ENCODE measurements at places on chromosomes 6 and 20.

DNA sequence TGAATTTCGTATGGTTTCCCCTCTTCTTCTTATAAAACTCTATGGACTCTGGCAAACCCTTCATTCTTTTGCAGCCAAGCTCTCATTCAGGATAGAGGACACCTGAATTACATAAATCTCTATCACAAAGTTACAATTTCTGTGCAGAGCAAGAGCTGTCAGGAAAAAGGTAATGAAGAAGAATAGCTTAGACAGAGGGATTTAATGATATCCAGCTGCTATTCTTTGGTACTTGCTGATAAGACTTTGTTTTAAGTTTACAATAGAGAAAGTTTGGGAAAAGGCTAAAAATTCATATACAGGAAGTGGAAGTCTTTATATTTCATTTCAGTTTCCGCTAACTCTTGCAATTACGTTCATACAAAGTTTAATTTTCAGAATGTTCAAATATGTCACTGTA, 227.0 kb downstream of the FOXC1 start:
- no peak for DNase-seq

GRCh38 chr6:159152041-159152440, 17.2 kb upstream of the FNDC1 start:
- no peak for DNase-seq

GRCh38 chr6:53300656-53301551, 47.8 kb downstream of the ELOVL5 start:
- DNase-seq = peak; percentile 41

GRCh38 chr6:20853828-20854227, 319.6 kb downstream of the CDKAL1 start:
- no peak for DNase-seq

DNA sequence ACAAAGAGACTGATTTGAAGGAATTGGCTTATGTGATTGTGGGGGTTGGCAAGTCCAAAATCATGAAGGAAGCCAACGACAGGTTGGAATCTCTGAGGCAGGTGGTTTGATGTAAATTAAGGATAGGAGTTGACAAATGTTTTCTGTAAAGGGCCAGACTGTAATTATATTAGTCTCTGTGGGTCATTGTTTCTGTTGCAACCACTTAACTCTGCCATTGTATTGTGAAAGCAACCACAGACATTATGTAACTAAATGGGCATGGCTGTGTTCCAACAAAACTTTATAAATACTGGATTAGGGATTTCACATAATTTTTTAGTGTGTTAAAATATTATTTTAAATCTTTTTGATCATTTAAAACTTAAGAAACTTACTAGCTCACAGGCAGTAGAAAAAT, 199.2 kb upstream of the MYLIP start:
- no peak for DNase-seq

DNA sequence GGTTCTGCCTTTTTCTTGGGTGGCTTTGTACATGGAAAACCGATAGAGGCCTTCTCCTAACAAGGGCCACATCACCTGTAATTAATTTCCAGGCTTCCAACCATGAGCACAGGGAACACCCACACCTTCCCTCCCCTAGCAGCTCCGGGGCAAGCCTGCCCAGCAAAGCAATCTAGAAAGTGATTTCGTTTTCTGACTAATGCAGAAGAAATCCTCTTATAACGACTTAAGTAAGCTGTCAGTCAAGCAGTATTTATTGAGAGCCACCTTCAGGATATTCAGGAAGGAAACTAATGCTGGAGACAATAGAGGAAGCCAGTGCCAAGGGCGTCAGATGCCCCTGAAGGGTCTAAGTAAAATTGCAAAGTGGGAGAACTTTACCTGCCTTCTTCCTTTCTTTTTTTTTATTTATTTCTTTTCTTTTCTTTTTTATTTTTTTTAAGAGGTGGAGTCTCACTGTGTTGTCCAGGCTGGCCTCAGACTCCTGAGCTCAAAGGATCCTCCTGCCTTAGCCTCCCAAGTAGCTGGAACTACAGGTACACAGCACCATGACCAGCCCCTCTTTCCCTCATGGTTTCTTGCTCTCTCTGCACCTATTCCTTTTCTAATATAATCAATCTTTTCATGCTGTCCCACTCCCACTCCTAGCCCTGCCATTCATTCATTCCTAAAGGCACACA, 67.5 kb upstream of the MBOAT1 start:
- no peak for DNase-seq

- no peak for DNase-seq
These were observed 8.1 kb upstream of the ID1 start for GRCh38 chr20:31596831-31597480.

- DNase-seq = no peak
These were observed 613.5 kb downstream of the PTPRT start for GRCh38 chr20:42576167-42576566.

- no peak for DNase-seq
These were observed 310.5 kb upstream of the JAG1 start for GRCh38 chr20:10984294-10984693.

- DNase-seq = no peak
These were observed 14.3 kb downstream of the WFDC8 start for GRCh38 chr20:45564760-45565276.

DNA sequence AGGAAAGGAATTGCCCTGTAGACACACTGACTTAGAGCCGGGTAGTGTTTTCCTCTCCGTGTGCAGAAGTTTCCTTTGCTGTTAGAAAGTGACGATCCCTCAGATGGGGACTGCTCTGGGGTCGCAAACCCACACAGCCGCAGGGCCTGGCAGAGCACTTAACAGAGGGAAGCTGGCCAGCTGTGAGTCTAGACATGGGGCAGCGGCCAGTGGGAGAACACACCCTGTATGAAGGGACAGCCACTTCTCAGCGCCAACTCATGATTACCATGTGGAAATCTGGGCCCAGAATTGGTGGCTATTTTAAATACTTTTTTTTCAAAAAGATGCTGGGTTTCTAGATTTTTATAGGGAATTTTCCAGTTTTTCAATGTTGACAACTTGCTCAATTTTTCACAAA, 39.4 kb downstream of the SLC9A8 start:
- no peak for DNase-seq

DNA sequence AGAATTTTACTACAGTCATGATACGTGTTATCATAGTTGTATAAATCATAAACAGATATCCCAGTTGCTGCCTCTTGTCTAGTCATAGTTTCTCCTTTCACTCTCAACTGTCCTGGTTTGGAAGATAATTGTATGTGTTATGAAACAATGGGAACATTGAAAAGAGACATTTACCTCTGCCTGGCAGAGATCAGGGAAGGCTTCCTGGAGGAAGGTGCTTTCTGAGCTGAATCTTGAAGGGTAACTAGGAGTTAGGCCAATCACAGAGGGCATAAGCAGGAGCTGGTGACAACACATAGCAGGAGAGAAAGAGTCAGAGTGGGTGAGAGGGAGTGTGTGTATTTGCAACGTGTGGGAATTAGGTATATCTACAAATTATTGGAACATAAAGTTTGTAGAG, 5.4 kb downstream of the ASXL1 start:
- DNase-seq = no peak

- DNase-seq = no peak
These were observed 7.5 kb upstream of the GTF3C6 start for GRCh38 chr6:110951008-110951407.

GRCh38 chr20:33868595-33868994, 57.4 kb downstream of the CHMP4B start:
- DNase-seq = no peak

GRCh38 chr6:19892260-19892659, 55.1 kb downstream of the ID4 start:
- no peak for DNase-seq

DNA sequence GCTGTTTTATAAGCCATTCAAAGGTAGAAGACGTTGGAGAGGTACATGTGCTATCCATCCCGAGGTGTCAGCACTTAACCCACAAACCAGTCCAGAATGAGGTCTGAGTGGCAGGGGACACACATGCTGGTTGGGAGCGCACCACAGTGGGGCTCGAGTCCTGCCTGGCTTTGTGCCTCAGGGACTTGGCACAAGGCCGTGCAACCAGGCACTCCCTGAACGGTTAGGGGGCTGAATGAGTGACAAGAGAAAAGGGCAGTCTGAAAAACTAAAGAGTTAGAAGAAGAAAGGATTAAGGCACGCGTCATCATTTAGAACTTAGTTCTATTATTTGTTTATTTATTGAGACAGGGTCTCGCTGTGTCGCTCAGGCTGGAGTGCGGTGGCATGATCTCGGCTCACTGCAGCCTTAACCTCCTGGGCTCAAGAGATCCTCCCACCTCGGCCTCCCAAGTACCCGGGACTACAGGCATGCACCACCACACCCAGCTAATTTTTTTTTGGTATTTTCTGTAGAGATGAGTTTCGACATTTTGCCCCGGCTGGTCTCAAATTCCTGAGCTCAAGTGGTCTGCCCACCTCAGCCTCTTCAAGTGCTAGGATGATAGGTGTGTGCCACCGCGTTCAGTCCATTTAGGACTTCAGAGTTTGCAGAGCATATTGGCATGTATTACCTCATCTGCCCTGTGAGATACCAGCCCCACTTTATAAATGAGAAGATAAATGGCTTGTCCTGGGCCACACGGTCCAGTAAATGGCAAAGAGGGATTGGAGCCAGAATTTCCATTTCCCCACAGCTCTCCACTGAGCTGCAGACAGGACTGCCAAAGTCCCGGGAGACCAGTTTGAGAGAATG, 47.4 kb upstream of the IRF4 start:
- no peak for DNase-seq

DNA sequence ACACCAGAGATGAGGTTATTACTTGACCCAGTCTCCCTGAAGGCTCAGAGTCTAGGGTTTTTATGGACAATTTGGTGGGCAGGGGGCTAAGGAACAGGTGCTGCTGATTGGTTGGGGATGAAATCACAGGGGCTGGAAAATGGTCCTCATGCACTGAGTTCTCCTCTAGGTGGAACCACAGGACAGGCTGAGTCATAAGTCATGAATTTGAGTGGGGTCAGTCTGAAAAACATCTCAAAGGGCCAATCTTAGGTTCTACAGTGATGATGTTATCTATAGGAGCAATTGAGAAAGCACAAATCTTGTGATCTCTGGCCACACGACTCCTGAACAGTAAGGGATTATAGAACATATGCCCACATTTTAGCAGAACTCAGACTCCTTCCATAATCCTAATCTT, 5.9 kb upstream of the MRS2 start:
- no peak for DNase-seq

DNA sequence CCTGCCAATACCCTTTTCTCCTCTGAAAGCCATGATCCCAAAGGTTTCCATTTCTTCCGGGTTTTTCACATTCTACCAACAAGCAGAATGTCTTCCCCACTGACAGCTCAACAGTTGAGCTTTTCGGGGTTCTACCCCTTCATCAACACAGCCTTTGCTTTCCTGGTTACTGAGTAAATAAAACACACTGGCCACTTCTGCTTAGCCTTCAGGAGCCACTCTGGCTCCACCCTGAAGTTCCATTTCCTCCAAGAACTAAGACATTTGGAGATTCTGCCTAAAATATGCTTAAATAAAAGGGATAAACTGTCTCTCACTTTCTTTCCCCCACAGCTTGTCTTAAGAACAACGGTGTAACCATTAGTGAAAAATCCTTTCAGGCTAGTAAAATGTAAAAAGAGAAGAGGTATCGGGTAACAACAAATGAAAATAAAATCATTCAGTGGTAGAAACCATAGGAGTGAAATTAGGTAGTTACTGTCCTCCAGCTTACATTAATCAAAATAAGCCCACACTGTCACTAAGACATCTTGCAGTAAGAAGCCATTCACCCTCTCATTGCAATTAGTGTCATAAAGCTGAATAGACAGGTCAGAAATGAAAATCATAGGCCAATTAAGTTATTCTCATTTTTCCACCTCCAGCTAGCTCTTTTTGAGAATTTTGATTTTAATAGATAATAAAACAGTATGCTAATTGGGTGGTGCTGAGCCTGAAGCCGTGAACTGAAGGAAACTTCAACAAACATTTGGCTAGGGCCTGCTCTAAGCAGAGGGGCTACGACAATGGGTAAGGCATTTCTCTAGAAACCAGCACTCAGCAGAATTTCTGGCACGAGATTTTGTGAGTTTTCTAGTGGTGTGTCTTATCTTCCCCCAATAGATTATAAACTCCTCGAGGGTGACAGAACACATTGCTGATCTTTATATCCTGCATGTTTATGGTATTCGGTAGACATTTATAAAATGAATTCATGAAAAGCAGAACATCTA, 194.2 kb downstream of the KHDC1L start:
- DNase-seq = no peak

- DNase-seq = no peak
These were observed 59.0 kb upstream of the AFDN start for GRCh38 chr6:167767715-167768107.

DNA sequence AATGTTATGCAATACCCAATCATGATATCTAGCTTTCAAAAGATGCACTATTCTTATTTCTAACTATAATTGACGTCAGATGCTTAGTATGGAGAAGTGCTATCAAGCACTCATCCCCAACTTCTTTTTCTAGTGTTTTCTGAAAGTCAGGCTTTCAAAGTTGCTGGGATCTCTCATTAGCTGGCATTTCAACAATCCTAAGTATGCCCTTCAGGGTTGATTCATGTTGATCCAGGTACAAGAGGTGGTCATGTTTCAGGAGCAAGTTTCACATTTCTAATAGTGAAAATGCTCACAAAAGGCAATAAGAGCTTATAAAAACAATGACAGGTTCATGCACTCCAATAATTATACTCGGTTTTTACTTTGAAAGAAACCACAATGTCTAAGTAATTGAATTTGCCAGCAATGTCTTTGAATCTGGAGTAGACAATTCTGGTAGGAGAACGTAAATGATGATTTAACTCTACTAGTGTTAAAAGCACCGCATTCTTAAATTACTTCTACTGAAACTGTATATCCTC, 193.7 kb upstream of the KHDRBS2 start:
- no peak for DNase-seq

- DNase-seq = no peak
These were observed 53.3 kb downstream of the SOD2 start for GRCh38 chr6:159639721-159640120.

- DNase-seq = no peak
These were observed at the start of gene SLC35F1 for GRCh38 chr6:117906958-117907600. Gene SLC35F1 (plus strand): TSS chr6:117907264.

- peak; percentile 85 for DNase-seq
These were observed 1.3 kb downstream of the TAPBP start for GRCh38 chr6:33312361-33313104.

GRCh38 chr6:119978274-119978889, 628.8 kb upstream of the MAN1A1 start:
- DNase-seq = no peak

DNA sequence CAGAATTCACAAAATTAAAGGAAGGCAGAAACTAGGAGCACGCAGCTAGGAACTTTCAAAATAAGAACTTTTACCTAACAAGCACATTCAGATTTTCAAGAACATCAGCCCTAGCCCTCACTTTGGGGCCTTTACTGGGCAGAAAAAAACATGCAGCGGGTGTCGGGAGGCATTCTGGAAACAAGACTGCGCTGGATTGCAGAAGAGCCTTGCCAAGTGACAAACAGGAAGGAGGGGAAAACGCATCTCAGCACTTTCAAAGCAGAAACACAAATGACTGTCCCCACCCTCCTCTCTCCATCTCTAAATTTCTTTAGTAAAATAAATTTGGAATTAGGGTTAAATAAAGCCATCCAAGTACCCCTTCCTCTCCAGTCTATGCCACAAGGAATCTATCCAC, 74.6 kb upstream of the RREB1 start:
- DNase-seq = no peak

All from effector memory CD4-positive, alpha-beta T cell (primary cell).